ENCODE measurements at places on chromosomes 16 and 17. TPM values are rescaled to one million over a fixed set of nuclear protein-coding genes. Genes with fewer than 3 reads are reported as not detected.

The ABCC6 gene
- 19.4 TPM for total RNA-seq

The OTOP3 gene
- total RNA-seq: not detected

The GNG13 gene
- not detected for total RNA-seq

The TLCD3B gene
- total RNA-seq: not detected

The ZNF594 gene
- total RNA-seq: 17.1 TPM

The OR2C1 gene
- total RNA-seq: not detected

The TBC1D3D gene
- not detected for total RNA-seq

The TMEM88 gene
- 16.0 TPM for total RNA-seq

The CBX2 gene
- total RNA-seq: 0.49 TPM

The RDM1 gene
- total RNA-seq: not detected

The TBC1D3E gene
- not detected for total RNA-seq

The MYCBPAP gene
- not detected for total RNA-seq

The GP1BA gene
- not detected for total RNA-seq

The CNP gene
- 96.1 TPM for total RNA-seq

The GALR2 gene
- not detected for total RNA-seq

The MRM1 gene
- 6.2 TPM for total RNA-seq

The RAB37 gene
- total RNA-seq: 1.0 TPM

The GRIN2A gene
- 0.17 TPM for total RNA-seq

The TAC4 gene
- total RNA-seq: not detected

The BFAR gene
- total RNA-seq: 66.5 TPM

The TBC1D3K gene
- total RNA-seq: not detected

The LRRC37A gene
- total RNA-seq: 3.4 TPM

The FBXW10 gene
- not detected for total RNA-seq

The TNFRSF13B gene
- total RNA-seq: not detected

The SLC9A5 gene
- total RNA-seq: not detected

The SLC52A1 gene
- not detected for total RNA-seq

The CFAP97D1 gene
- total RNA-seq: not detected

The PITPNM3 gene
- 0.34 TPM for total RNA-seq

The CACNG3 gene
- not detected for total RNA-seq

The MYO15B gene
- 91.8 TPM for total RNA-seq

The APRT gene
- total RNA-seq: 111 TPM

The TMEM114 gene
- not detected for total RNA-seq

The CPNE7 gene
- not detected for total RNA-seq

The TNK1 gene
- total RNA-seq: 1.1 TPM

The CA4 gene
- 11.6 TPM for total RNA-seq

The KRTAP16-1 gene
- not detected for total RNA-seq

The SEZ6L2 gene
- 0.75 TPM for total RNA-seq

The CCL7 gene
- 0.66 TPM for total RNA-seq

The PRSS36 gene
- 2.6 TPM for total RNA-seq

The FADS6 gene
- not detected for total RNA-seq

The RNF43 gene
- total RNA-seq: not detected

The ZNF597 gene
- 2.0 TPM for total RNA-seq

The ETV4 gene
- not detected for total RNA-seq

The ADAM11 gene
- 0.17 TPM for total RNA-seq

The GFAP gene
- total RNA-seq: 15.3 TPM

The UTP4 gene
- total RNA-seq: 21.7 TPM

The NPIPB9 gene
- 14.8 TPM for total RNA-seq

The CCL18 gene
- 2.2 TPM for total RNA-seq

The PRDM7 gene
- total RNA-seq: not detected

The UMOD gene
- total RNA-seq: not detected

The TBC1D3H gene
- total RNA-seq: not detected

The SKAP1 gene
- 3.9 TPM for total RNA-seq

The ZNF19 gene
- total RNA-seq: 16.3 TPM

The ZG16 gene
- total RNA-seq: not detected

The METTL16 gene
- total RNA-seq: 12.6 TPM

All from subcutaneous adipose tissue (tissue), 4 donors.